ENCODE measurements at places on chromosomes 2 and 18. TPM values are rescaled to one million over a fixed set of nuclear protein-coding genes. Genes with fewer than 3 reads are reported as not detected.

- no peak for DNase-seq
These were observed 12.0 kb upstream of the NTSR2 start for GRCh38 chr2:11681722-11682589.

DNA sequence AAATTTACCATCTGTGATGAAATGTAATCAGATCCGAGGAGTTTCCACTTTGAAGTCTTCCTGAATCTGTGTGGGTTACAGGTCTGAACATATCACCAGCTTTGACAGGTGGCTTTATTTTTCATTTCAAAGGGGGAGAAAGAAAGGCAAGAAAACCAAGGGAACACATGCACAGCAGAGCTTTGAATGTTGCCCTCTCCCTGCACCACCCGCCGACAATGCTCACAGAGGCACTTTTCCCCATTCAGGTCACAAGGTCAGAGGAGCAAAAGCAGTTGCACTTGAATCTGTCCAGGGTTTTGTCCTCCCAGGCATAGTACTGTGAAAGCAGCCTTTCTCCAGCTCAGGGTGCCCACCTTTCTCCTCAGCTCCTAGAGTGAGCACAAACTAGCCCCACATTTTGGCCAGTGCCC is 130.2 kb downstream of the OSR1 start:
- DNase-seq: no peak

DNA sequence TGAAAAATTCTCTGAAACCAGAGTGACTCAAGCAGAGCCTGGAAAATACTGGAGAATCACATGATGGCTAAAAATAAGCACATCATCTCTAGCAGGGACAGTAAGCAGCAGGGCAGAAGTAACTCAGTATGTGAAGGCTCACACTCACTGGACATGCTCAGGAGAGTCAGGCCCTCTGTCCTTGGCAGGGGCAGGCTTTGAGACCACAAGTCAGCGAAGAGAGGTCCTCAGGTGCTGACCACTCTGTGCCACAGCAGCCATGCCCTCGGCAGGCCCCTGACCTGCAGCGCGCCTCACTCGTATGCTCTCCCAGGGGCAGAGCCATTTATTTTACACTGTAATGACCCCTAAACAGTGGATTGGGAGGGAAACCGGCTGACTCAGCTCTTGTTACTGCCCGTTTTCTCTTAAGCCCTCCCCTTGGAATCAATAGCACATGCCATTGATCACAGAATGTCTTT is 76.8 kb downstream of the MAPRE2 start:
- DNase-seq: no peak

DNA sequence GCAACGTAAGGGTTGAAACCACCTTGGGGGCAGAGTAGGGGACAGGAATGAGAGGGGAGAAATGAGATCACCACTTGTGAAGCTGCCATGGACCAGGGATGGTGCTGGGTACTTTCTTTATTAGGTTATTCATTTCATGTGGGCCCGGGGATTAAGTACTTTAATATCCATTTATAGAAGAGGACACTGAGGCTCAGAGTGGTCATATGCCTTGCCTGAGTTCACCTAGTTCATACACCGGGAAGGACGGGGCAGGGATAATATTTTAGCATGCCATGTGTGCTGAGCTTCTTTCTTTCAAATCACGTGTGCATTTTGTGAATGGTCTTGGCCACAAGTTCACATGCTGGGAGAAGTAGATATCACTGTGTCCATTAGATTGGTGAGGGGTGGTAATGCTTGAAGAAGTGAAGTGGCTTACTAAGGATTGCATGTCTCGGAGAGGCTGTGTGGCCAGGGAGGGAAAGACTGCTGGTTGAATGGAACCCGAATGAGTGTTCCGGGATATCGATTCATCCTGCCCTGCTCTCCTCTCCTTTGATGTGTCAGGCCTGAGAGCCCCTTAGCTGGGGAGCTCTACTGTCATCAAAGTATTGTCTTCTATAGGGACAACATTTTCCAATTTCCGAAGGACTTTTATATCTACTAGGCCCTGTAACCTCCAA is 187.1 kb downstream of the MYCN start:
- no peak for DNase-seq

DNA sequence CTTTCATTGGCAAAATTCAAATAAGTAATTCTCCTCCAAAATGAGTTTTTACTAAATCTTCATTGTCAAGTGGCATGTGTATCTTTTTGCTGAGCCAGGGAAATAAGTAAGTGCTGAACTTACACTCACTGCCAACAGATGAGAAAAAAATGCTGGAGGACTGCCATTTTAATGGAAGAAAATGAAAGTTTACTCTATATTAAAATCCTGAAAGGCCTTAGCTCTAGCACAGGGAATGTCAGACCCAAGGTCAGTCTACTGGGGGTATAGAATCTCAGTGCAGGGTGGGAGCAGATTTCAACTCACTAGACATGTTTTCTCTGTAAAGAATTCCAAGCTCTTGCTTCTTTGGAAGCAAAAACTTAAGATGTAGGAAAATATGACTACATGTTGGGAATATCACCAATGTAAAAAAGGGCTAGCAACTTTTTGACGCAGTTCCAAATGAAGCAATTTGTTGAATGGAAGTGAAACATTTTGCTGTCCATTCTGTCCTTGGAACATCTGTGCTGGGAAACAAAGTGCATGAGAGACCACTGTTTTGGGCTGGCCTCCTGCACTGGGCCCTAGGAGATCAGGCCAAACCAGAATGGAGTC is 127.0 kb downstream of the ST6GAL2 start:
- no peak for DNase-seq

GRCh38 chr2:145569108-145569507 is 1049.2 kb upstream of the ZEB2 start:
- DNase-seq: no peak

DNA sequence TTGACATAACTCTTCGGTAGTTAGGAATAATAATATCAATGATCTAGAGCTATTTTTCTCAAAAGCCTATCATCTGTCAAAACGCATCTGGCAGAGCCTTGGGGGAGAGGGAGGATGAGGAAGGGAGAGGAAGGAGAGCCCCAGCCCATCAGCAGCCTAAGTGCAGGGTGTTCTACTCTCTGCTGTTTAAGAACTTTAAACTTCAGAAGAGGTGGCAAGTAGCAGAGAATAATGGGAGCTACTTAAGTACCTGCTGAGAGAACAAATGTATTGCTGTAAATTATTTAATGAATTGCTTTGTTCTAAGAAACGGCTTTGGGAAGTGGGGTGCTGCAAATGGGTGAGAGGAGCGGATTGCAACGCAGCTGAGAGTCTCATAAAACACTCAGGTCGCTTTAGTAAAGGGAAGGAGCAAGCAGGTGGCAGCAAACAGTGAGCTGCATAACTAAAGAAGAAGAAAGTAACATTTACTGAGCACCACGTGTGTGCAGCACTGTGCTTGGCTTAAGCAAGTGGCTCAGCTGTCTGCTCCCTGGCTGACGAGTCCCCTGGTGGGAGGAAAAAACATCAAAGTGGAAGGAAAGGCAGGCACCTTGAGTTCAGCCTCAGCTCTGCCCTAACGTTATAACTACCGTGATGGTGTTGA is 26.3 kb upstream of the SH3RF3 start:
- DNase-seq: no peak

GRCh38 chr2:231672617-231673347 is 35.5 kb upstream of the PTMA start:
- DNase-seq: no peak

- DNase-seq: no peak
These were observed 14.7 kb downstream of the CFLAR start for GRCh38 chr2:201130524-201131186.

- DNase-seq: no peak
These were observed 33.6 kb upstream of the ATP6V1B1 start for GRCh38 chr2:70902067-70902442.

The SERPINB13 gene
- not detected for total RNA-seq

The CXCR4 gene
- 26.3 TPM for total RNA-seq

Data from thoracic aorta (tissue), 2 donors.